ENCODE measurements at places on chromosomes 6 and 20.

GRCh38 chr6:106363401-106364138, 3.1 kb downstream of the CRYBG1 start:
- no peak for DNase-seq

DNA sequence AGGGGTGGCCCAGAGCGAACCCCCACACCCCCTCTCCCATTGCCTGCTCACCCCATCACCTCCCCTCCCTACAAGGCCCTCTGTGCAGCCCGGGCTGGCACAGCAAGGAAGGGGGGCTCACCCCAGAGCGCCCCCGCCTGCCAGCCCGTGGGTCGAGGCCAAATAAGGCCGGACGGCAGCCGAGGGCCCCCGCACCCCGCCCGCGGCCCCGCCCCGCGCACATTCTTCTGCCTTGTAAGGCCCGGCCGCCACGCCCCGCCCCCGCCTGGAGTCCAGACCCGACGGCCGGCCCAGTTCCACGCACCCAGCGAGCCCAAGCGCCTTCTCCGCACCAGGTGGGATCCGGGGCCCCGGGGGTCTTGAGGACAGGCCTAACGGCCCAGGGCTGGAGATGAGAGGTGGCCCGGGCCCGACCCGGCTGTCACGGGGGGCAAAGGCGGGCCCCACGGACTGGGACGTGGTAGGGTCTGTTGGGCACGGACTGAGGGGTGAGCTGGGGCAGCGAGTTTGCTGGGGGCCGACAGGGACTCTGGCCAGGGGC, at the start of gene MYL9:
Gene MYL9, plus strand, starts transcription at position 293 of the 541 bp plus-strand sequence. CDS start 3,366 bp downstream, outside the sequence.
- peak; percentile 53 for DNase-seq

- no peak for DNase-seq
Observed at GRCh38 chr6:31898383-31899011, 999 bp upstream of the EHMT2 start.

GRCh38 chr6:3438190-3439167, 18.4 kb downstream of the SLC22A23 start:
- peak; percentile 21 for DNase-seq

DNA sequence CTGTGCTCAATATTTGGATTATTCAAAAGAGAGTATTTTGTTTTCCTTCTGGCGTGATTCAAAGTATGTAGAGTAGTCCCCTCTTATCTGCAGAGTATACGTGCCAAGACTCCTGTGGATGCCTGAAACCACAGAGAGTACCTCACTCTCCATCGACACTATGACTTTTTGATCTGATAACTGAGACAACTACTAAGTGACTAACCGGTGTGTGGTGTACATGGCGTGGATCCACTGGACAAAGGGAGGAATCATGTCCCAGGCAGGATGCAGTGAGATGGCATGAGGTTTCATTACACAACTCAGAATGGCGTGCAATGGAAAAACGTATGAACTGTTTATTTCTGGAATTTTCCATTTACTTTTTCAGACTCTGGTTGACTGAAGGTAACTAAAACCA, 112.2 kb upstream of the PDE7B start:
- DNase-seq: peak; percentile 7

DNA sequence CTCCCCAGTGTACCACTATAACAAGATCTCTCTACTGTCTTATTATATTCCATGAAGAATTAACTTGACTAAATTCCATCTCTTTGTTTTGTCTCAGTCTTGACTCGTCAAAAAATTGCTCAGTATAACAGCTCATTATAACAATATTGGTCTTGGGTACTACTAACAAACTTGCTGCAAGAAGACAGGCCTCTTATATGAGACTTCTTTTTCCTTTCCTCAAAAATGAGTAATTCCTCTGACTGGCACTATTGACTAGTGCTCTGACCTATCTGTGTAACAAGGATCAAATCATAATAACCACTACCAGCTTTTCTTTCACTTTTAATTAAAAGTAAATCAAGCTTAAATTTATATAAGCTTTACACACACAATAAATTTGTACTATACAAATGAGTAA, 91.3 kb upstream of the THEMIS start:
- DNase-seq: no peak

DNA sequence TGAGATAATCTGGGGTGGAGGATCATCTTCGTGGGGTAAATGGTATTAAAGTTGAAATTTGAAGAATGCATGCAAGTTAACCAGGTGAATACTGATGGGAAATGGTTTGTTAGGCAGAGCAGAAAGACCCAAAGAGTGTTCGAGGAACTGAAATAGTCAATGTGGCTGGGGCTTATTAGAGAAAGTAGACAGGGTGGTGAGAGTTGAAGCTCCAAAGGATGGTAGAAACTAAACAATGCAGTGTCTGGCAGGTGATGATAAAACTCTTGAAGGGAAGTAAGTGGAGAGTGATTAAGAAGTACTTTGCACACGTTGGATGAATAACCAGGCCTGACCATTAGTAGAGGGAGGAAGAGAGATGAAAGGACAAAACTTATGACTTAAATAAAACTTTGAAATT, 39.8 kb upstream of the CENPW start:
- no peak for DNase-seq

DNA sequence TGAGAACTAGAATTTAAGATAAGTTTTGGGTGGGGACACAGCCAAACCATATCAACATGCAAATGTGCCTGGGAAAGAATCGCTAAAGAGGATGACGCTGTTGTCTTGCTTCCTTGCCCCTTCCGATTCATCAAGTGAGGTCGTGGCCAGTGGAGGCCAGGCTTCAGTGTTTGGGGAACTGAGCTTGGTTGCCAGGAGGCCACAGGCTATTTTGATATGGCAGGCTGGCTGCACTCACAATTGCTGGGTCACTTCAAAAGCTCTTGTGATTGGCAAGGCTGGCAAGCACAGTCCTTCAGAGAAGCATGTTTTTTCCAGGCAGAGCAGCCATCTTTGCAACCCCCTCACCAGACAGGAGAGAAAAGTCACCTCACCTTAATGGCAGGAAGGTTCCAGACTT, 45.8 kb downstream of the SAMD5 start:
- DNase-seq: no peak

- no peak for DNase-seq
Observed at GRCh38 chr20:62739581-62740285, 31.1 kb downstream of the NTSR1 start.

- no peak for DNase-seq
Observed at GRCh38 chr6:109513571-109514071, 30.6 kb upstream of the ZBTB24 start.

- DNase-seq: no peak
Observed at GRCh38 chr20:33995053-33995831, 1.5 kb downstream of the RALY start.
